Stomach (tissue), 19 donors: ENCODE measurements at places on chromosomes 6 and 20. TPM values are rescaled to one million over a fixed set of nuclear protein-coding genes. Genes with fewer than 3 reads are reported as not detected.

Gene TUBB2A
- 47.5 TPM for total RNA-seq

Gene THEMIS
- 18.3 TPM for total RNA-seq

Gene APOM
- 1.3 TPM for total RNA-seq

Gene ARG1
- total RNA-seq = not detected

Gene SNAP91
- not detected for total RNA-seq

Gene PFDN6
- total RNA-seq = not detected

Gene PBOV1
- not detected for total RNA-seq

Gene SIRPD
- total RNA-seq = not detected

Gene DNMT3B
- 1.0 TPM for total RNA-seq

Gene TRIM10
- 0.37 TPM for total RNA-seq

Gene ERVFRD-1
- not detected for total RNA-seq

Gene ZSCAN16
- 9.0 TPM for total RNA-seq

Gene CST5
- total RNA-seq = not detected

Gene KCNK16
- not detected for total RNA-seq
